ENCODE measurements at places on chromosomes 13 and 19. TPM values are rescaled to one million over a fixed set of nuclear protein-coding genes. Genes with fewer than 3 reads are reported as not detected.

RNF126 gene
- 27.6 TPM for total RNA-seq

GPR12 gene
- 0.06 TPM for total RNA-seq

DNAAF3 gene
- 5.2 TPM for total RNA-seq

MISP gene
- 10.3 TPM for total RNA-seq

SLITRK5 gene
- 1.3 TPM for total RNA-seq

SRRM5 gene
- total RNA-seq = 0.06 TPM

KLK11 gene
- not detected for total RNA-seq

TIMM44 gene
- 33.7 TPM for total RNA-seq

TBXA2R gene
- 5.6 TPM for total RNA-seq

ZNF253 gene
- total RNA-seq = 12.7 TPM

PSPN gene
- 2.5 TPM for total RNA-seq

ZNF805 gene
- total RNA-seq = 29.7 TPM

DENND1C gene
- total RNA-seq = 2.2 TPM

CRLF1 gene
- 1.2 TPM for total RNA-seq

ZNF112 gene
- total RNA-seq = 11.9 TPM

CEACAM8 gene
- 2.5 TPM for total RNA-seq

IGSF23 gene
- 0.76 TPM for total RNA-seq

CACNA1A gene
- 0.88 TPM for total RNA-seq

CKM gene
- total RNA-seq = 1,004 TPM

C19orf38 gene
- 6.4 TPM for total RNA-seq

PCDH20 gene
- 5.0 TPM for total RNA-seq

KIR2DL1 gene
- not detected for total RNA-seq

CLEC4G gene
- total RNA-seq = 0.29 TPM

FGF21 gene
- not detected for total RNA-seq

TNFSF13B gene
- total RNA-seq = 7.9 TPM

PEAK3 gene
- total RNA-seq = 0.47 TPM

All from metanephros (tissue), 2 donors.